ENCODE measurements at places on chromosomes 4 and X. TPM values are rescaled to one million over a fixed set of nuclear protein-coding genes. Genes with fewer than 3 reads are reported as not detected.
A peak's percentile ranks its signal among the peaks of the same experiment; 100 is the strongest.

TMEM156 gene
- 0.22 TPM for total RNA-seq

TMEM154 gene
- total RNA-seq, result 2.4 TPM

PCDH10 gene
- not detected for total RNA-seq

SSX2B gene
- 0.42 TPM for total RNA-seq

YTHDC1 gene
- total RNA-seq, result 68.9 TPM

AFM gene
- not detected for total RNA-seq

EXOC1 gene
- 17.6 TPM for total RNA-seq

MAGEA11 gene
- not detected for total RNA-seq

CT47C1 gene
- total RNA-seq, result not detected

- no peak for DNase-seq
These were observed 90.2 kb downstream of the SHOX start for GRCh38 chrX:720825-721224.

GRCh38 chr4:82038936-82039335 lies 334.9 kb downstream of the HNRNPD start:
- DNase-seq, result no peak

- no peak for DNase-seq
These were observed 14.5 kb downstream of the L1CAM start for GRCh38 chrX:153871451-153871850.

DNA sequence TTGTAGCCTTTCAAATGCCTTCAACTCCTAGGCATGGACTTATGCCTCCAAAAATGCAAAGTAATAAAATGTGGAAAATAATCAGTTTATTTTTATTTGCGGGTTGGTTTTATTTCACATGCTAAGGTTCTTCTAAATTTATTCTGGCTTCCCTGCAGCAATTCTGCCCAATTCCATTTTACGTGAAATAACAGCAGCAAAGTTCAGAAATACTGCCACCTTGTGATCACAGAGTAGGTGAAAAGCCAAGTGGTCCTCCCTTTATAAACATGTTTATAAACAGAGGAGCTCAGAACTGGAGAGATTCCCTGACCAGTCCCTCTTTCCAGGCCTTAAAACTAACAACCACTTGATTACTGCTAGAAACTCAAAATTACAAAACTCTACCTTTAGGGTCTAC lies 14.7 kb upstream of the DCHS2 start:
- DNase-seq, result peak; percentile 13

- DNase-seq, result no peak
These were observed 216.6 kb downstream of the DCTD start for GRCh38 chr4:182700362-182701160.

- DNase-seq, result no peak
These were observed 207.4 kb downstream of the CEP135 start for GRCh38 chr4:56156141-56156540.

DNA sequence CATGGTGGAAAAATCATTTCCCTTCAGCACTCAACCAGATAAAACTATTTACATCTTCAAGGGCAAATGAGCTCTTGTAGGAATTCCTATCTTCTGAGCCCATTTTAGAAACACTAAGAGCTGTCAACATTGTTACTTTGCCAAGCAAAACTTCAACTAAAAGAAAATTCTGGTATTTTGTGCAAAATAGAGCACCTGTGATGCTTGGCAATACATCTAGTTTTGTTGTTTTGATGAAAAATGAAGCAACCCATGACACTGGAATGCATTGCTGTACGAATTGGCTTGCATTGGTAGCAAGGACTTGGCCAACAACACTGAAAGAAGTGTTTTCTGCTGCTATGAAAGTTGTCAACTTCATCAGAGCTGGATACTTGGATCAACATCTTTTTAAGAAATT lies 194.4 kb downstream of the COX18 start:
- no peak for DNase-seq

DNA sequence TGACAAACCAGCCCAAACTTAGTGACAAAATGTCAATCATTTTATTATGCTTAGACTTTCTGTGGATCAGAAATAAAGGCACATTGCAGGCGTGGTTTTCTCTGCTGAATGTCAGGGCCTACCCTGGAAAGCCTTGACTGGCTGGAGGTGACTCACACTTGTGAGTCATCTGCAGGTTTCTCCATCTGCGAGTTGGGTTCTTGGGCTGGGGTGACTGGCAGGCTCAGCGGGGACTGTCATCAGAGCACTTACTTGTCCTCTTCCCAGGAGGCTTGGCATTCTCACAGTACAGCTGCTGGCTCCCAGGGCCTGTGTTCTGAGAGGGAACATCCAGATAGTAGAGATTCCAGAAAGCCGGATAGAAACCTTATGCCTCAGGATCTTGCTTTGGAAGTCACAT lies 153.8 kb upstream of the AGA start:
- peak; percentile 76 for DNase-seq

- no peak for DNase-seq
These were observed 54.3 kb downstream of the CCDC149 start for GRCh38 chr4:24858550-24858949.

- no peak for DNase-seq
These were observed 29.5 kb upstream of the XIAP start for GRCh38 chrX:123830309-123830708.

- no peak for DNase-seq
These were observed 35.8 kb upstream of the TNIP3 start for GRCh38 chr4:121199742-121200561.

DNA sequence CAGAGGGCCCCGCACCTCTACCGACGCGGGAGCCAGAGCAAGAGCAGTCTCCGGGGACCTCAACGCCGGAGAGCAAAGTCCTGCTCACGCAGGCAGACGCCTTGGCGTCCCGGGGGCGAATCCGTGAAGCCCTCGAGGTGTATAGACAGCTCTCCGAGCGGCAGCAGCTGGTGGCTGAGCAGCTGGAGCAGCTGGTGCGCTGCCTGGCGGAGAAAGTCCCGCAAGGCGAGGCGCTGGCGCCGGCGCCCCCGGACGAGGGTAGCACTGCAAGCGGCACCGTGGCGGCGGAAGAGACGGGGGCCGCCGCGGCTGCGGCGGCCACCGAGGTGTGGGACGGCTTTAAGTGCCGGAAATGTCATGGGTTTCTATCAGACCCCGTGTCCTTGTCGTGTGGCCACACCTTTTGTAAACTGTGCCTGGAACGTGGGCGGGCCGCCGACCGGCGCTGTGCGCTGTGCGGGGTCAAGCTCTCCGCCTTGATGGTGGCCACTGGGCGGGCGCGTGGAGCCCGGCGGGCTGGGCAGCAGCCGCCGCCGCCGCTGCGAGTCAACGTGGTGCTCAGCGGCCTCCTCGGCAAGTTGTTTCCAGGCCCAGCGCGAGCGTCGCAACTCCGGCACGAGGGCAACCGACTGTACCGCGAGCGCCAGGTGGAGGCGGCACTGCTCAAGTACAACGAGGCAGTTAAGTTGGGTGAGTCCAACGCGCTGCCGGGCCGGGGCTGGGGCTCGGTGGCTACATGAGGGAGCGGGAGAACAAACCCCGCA lies 672 bp downstream of the LONRF3 start:
- no peak for DNase-seq

GRCh38 chr4:120445186-120445585 lies 378.5 kb upstream of the MAD2L1 start:
- DNase-seq, result no peak

- DNase-seq, result peak; percentile 50
These were observed 54.2 kb downstream of the SUPT20HL2 start for GRCh38 chrX:24259544-24260240.

DNA sequence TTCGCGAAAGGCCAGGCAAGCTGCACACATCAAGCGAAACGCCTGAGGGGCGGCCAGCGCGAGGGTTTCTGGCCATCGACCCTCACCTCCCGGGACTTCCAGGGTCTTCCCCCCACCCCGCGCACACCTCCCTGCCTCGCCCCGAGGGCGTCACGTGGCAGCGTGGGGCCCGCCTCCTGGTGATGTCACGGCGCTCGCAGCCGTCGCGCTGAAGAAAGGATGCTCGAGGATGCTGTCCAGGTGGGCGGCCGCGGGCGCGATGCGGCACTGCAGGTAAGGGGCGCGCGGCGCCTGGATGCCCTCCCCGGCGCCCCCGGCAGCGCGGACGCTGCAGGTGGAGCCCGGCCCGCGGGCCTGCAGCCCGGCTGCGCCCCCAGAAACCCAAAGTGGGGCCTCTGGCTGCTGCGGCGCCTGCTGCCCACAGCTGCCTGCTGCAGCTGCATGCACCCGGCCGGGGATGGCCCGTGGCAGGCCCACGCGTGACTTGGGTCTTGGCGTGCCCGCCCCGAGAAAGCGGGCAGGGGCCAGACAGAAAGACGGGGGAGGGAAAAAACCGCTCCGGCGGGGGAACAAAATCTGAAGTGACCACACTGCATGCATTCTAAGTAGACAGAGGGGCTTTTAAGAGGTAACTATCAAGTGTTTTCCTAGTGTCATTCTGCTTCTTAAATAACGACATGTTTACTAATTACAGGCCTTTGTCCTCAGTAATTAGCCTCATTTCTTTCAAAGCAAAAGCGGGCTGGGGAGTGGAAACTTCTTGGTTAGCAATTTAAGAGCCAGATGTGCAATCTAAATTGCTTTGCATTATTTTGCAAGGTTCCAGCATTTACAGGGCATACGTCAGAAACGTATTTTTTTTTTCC lies 1.7 kb downstream of the CLCN4 start:
- no peak for DNase-seq

- no peak for DNase-seq
These were observed 85.7 kb downstream of the POU3F4 start for GRCh38 chrX:83593634-83594294.

GRCh38 chr4:181775298-181775697 lies 467.9 kb upstream of the TENM3 start:
- DNase-seq, result no peak

- no peak for DNase-seq
These were observed 49.5 kb upstream of the GC start for GRCh38 chr4:71833232-71833900.

- no peak for DNase-seq
These were observed 1411.1 kb upstream of the PCDH7 start for GRCh38 chr4:29309050-29309449.

- no peak for DNase-seq
These were observed 33.4 kb downstream of the PHOX2B start for GRCh38 chr4:41715155-41715554.

DNA sequence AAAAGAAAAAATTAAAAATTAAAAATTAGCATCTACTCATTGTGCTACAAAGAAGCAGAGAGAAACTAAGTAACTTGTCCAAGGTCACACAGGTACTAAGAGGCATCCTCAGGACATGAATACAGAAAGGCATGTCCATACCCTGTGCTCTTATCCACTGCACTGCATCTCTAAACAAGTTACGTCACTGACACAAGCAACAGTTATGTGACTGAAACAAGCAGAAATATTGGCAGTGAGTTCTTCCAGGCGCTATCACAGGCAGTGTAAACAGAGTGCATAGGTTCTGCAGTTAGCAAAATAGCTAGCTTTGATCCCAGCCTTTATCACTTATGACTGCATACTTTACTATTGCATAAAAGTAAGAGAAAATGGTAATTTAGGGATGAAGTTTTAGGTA lies 7.9 kb downstream of the VEGFC start:
- DNase-seq, result no peak

GRCh38 chr4:62204136-62204535 lies 1004.0 kb downstream of the ADGRL3 start:
- no peak for DNase-seq

GRCh38 chr4:147846318-147847155 lies 114.6 kb downstream of the ARHGAP10 start:
- DNase-seq, result no peak

DNA sequence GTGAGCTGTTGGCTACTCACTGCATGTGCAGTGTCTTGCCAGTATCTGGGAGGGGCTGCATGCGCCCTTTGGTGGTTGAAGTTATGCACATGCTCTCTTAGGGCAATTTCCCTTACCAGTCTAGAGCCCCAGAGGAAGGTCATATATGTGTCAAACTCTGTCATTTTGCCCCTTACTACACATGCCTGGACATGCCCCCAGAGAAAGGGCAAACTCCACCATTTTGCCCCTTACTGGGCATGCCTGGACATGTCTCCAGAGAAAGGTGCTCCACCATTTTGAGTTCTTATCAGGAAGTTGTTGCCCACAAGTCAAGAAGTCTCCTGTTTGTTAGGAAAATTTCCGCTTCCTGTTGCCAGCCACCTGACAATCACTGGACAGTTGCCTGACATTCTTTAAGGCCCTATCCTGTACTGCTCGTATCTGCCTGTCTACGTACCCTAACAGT lies 56.4 kb upstream of the PLAC8 start:
- DNase-seq, result no peak

DNA sequence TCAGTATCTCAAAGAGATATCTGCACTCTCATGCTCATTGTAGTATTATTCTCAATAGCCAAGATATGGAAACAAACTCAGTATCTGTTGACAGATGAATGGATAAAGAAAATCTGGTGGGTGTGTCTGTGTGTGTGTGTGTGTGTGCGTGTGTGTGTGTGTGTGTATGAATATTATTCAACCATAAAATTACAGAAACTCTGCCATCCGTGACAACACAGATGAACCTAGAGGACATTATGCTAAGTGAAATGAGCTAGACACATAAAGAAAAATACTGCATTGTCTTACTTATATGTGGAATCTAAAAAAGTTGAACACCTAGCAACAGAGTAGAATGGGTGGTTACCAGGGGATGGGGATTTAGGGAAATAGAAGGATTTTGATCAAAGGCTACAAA lies 13.2 kb downstream of the XKRX start:
- no peak for DNase-seq

GRCh38 chr4:17317526-17317925 lies 194.4 kb downstream of the QDPR start:
- DNase-seq, result no peak

DNA sequence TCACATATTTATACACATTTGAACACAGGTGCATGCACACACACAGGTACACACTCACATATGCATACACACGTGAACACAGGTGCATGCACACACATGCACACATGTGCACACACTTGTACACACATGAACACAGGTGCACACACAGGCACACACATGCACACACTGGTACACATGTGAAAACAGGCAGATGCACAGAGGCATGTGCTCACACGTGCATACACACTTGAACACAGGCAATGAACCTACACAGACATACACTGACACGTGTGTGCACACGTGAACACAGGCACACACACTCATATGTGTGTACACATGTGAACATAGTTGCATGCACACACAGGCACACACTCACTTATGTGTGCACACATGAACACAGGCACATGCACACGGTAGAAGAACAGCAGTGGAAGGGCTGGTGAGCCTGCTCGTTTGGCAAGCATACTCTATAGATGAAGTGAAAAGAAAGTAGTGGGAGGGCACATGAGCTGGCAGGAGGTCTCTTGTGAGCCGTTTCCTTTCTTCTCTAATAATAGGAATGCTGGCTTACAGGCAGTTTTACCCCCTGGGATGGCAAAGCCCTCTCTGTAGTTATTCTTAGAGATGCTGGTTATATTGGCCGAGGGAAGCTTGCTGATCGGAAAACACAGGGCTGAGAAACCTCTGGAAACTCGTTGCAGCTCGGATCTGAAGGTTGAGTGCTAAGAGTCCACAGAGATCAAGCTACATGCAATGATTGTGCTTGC lies 279.6 kb upstream of the CLNK start:
- no peak for DNase-seq

DNA sequence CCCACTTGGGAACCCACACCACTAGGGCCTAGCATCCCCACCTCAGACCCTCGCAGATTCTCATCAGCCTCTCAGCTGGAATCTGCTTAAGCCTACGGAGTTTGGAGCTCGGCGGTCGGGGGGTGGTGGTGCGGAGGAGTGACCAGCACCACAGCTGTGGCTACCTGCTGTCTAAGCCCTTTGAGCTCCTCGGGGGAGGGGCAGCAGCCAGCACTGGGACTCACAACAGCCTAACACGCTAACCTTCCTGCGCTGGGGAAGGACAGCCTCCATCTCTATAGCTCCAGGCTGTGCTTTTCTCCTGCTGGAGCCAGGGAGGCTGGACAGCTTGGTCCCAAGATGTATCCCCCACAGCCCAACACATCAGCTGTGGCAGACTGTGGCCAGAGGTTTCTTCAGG lies 281.5 kb downstream of the USP46 start:
- no peak for DNase-seq

Data from HCT116 (cell line).